Panc1 (cell line): ENCODE measurements at places on chromosomes 1 and 21. TPM values are rescaled to one million over a fixed set of nuclear protein-coding genes. Genes with fewer than 3 reads are reported as not detected.

DNA sequence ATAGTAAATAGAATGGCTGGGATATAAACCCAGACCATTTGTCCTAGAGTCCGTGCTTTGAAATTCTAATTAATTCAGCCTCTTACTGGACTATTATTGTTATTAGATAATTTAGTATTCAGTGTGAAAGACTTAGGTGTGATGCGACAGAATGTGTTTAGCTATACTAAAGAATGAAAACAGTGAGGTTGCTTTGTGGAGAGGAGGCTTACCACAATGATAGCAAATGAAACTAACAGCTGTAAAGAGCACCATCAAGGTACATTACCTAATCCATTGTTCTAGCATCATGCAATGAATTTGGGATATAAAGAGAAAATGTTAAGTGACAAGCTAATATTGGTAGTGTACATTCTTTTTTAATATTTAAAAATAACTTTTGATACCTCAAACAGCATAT is 911.1 kb downstream of the KCNT2 start:
- no peak for DNase-seq

BACE2 gene
- 16.3 TPM for total RNA-seq

DNA sequence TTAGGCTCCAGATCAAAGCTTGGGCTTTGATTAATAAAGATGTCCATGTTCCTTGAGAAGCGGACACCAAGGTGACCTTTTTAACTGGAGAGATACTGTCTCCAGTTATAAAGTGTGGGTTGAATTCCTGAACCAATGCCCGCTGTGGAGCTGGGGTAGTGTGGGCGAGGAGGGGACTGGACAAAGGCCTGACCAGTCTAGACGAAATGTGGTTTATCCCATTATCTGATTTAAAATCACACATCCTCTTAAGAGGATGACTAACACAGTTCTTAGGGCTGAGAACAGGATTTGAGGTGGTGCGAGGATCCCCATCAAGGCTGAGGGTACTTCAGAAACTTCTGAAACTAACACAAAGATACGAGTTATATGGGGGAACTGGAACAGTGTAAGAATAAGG is 84.5 kb upstream of the GCLM start:
- no peak for DNase-seq

WRAP73 gene
- 27.1 TPM for total RNA-seq

DNA sequence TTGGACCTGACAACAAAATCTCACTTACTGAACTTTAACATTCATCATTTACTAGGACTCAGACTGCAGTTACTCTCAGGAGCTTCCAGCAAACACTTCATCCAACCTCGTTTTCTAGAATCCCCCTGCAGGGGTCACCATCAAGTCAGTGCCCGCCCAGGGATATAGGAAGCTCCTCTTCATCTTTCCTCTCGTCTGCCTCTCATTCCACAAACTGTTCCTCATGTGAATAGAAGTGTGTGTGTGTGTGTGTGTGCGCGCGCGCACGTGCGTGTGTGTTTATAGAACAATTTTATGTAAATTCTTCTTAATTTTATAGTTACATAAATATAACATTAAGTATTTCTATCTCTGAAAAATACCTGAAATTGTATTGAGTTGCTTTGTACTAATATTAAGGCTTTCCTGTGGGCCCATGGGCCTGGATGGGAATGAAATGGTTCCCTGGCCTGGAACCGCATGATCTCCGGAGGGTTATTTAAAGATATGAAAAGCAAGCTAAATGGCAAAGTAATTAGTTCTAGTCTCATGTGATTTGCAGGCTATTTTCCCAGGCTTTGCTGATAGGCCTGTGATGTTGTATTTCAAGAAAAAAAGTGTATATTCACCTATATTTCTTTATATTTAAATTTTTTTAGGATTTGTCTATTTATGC is 21.7 kb upstream of the ABCD3 start:
- no peak for DNase-seq

DNA sequence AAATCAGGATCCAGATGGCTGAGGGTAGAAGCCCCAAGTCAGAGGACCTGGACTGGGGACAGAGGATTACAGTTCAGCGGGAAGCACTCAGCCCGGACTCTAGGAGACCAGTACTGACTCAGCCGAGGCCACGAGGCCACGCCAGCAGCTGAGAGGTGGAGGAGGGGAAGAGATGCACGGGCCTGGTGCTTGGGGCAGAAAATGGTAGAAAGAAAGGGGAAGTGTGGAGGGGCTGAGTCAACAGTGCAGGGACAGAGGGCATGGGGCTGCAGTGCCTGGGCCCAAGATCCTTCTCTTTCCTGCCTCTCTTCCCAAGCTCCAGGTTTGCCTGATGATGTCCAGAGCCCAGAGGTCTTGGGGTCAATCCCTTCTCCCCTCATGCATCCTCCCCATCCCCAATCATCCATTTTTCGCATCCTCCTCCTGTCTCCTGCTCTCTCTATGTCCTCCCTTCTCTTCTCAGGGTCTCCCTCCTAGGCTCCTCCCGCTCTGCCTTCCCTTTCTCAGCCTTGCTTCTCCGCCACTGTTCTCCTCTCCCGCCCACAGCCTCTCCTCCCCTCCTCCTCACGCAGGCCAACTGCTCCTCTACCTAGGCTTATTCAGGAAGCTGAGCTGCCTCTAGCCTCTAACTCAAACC is 7.7 kb downstream of the ARHGEF2 start:
- no peak for DNase-seq

- DNase-seq, result no peak
Measured at GRCh38 chr1:223706077-223706973, 6.0 kb upstream of the CAPN2 start.
